Stimulated activated CD4-positive, alpha-beta T cell treated with anti-CD3 and anti-CD28 coated beads, Interleukin-15, amount 100 ng/mL, for 48 hours (primary cell): ENCODE measurements at places on chromosomes 1 and 21.

GRCh38 chr1:7745783-7746182, 25.3 kb upstream of the VAMP3 start:
- DNase-seq, result no peak

- DNase-seq, result no peak
Measured at GRCh38 chr1:109392788-109393616, 4.7 kb downstream of the SORT1 start.

DNA sequence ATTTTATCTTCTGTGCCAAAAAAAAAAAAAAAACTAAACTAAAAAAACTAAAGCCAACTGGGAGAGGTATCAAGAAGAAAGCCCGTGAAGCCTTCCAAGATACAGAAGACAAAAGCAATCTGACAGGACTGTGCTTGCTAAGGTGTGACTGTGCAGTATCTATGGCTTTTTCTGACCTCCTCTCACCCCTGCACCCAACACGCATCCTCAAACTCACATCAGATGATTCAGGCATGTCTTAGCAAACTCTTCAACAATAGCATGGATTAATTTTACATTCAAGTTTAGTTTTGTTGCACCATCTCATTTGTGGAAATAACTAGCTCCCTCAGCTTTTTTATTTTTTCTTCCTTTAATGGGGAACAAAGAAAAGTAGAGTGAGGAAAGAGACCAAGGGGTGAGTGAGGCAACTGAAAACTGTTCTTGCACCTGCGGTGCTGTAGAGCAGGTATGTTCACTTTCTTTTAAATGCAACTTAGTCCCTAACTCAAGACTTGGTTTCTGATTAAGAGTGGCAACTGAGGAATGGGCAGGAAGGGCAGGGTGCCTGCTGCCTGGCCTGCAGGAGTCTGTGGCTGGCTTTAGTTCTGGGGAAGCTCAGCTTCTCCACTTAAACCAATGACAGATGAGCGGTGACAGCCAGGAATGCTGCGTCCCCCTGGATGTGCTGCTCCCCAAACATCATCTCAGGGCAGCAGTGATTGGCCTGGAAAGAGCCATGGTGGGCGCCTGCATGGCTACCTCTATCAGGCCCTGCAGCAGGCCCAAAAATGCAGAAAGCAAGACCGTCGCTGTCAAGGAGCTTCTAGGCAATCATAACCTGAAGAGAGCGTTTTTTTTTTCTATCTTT, 71.3 kb upstream of the LRRC8B start:
- DNase-seq, result no peak

GRCh38 chr1:91673613-91674012, 173.0 kb downstream of the CDC7 start:
- DNase-seq, result no peak

- no peak for DNase-seq
Measured at GRCh38 chr1:162166917-162167615, 97.6 kb downstream of the NOS1AP start.

- DNase-seq, result no peak
Measured at GRCh38 chr1:87902830-87903229, 574.1 kb downstream of the LMO4 start.

DNA sequence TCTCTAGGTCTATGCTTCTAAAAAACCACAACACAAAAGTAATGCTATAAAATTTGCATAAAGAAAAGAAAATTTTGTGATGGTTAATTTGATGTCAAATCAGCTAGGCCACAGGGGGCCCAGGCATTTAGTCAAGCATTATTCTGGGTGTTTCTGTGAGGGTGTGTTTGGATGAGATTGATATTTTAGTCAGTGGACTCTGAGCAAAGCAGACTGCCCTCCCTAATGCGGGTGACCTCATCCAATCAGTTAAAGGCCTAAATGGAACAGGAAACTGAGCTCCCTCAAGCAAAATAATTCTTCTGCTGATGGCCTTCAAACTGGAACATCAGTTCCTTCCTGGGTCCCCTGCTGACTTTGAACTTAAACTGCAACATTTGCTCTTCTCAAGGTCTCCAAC, 358.0 kb downstream of the DSCAM start:
- DNase-seq, result no peak

DNA sequence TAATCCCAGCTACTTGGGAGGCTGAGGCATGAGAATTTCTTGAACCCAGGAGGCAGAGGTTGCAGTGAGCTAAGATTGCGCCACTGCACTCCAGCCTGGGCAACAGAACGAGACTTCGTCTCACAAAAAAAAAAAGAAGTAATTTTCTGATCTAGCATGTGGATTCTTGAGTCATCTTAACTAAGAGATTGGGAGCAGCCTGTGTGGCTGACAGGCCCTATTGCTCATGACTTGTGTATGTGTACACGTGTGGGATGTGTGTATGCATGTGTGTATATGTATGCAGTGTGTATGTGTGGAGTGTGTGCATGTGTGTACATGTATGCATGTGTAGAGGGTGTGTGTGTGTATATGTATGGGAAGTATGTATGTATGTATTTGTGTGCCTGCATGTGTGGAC, 29.5 kb downstream of the DOP1B start:
- DNase-seq, result no peak

DNA sequence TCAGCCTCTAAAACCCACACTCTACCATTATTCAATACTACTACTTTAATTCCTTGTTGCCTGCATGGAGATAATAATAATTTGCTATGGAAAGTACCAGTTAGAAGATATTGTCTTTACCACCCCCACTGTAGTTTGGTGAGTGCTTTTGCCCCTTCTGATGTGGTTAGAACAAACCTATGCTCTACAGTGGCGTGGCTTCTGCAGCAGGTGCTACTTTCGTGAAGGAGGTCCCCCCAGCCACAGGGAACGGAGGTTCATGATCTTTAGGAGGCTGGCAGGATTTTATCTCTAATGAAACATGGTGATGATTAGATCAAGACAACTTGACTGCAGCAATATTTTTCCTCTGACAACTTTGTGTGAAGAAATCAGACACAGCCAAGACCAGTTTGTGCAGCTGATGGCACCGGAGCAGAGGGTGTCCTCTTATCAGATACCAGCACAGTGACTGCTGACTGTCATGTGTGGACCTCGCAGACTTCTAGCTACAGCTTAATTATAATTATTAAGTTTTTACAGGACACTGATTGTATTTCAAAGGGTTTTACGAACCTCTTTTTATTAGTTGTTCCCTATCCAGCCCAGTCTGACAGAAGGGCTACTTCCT, 10.7 kb upstream of the TCHH start:
- DNase-seq, result no peak

DNA sequence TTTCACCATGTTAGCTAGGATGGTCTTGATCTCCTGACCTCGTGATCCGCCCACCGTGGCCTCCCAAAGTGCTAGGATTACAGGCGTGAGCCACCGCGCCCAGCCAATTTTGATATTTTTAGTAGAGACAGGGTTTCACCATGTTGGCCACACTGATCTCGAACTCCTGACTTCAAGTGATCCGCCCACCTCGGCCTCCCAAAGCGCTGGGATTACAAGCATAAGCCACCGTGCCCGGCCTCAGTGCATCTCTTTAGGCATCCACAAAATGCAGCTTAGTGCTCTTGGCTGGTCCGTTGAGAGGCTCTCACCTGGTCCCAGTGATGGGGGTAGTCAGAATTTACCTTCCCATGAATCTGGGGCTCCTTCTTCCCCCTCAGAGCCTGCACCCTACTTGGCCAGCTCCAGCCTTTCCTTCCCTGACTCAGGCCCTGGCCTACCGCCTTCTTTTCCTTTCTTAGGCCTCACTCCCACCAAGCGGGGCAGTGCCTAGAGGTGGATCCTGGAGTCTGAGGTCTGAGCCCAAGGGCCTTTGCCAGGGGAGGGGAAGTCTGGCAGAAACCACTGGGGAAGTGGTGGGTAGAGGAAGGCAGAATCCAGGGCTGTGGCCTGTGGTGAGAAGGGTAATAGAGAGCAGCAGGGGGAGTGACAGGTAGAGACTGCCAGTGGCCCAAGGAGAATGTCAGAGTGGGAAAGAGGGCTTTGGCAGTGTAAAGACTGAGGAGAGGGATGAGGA, 3.7 kb downstream of the LENEP start:
- DNase-seq, result no peak

- DNase-seq, result no peak
Measured at GRCh38 chr1:60841116-60842046, 241.0 kb upstream of the NFIA start.

DNA sequence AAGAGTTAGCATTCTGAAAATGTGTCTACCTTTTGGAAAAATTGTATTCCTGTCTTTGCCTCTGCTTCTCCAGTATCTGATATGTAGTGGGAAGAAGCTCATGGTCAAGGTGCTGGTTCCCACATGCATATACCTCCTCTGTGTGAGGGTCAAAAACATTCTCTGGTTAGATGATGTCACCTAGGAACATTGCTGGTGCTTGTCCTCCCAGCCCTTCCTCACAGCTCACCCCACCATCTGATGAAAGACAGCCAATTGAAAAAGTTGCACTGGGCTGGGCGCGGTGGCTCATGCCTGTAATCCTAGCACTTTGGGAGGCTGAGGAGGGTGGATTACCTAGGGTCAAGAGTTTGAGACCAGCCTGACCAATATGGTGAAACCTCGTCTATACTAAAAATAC, 154.4 kb downstream of the NR5A2 start:
- DNase-seq, result no peak

DNA sequence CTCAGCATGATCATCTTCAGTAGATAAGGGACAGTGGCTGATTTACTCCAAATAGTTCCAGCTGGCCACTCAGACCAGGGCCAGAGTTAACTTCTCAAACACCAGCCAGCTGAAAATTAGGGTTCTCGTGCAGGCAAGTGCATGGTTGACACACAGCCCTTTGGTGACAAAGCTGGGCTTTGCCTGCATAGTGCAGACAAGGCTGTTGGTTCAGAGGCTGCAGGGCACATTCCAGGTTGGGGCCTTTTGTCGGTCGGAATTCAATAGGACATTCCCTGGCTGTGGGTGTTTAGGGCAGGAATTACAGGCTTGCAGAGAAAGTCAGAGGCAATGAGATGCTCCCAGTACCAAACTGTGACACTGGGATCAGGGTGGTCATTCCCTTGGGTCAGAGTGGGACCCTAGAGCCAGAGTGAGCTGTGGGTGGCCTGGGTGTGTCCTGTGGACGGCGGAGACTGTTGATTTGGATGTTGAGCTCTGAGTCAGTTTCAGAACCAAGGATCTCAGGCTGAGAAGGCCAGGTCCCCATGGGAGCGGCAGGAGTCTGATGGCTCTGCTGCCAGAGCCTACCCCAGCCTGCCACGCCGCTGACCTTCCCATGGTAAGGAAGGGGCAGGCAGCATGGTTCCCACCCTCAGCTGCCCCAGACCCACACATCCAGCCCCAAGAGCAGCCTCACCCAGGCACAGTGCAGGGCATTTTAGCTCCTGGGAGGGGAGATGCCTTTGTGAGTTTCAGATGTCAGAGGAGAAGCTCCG, 56.2 kb downstream of the STUM start:
- no peak for DNase-seq

DNA sequence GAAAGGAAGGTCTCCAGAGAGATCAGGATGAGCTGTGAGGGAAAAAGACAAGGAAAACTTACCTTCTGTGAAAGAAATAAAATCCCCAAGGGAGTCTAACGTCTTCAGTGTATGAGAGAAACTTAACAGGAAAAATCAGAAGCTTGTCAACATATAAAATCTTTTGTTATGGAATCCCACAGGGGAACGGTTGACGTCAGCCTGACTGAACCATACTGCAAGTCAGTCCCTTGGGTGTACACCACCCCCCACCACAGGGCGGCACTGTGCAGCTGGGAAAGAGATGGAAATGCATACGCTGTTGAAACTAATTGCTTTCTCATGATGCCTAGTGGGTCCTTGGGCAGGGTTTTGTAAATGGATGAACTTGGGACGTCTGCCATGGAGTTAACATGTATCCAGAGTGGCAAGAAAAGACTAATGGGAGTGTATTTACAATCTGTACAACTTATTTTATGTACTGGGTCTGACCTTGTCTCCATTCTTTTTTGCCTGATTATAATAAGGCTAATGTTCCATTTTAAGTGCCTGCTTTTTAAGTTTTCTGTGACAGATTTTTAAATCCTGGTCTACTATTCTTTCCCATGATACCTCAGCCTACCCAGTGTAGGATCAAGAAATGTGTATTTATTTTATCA, 22.7 kb downstream of the UTP25 start:
- peak; percentile 9 for DNase-seq

- no peak for DNase-seq
Measured at GRCh38 chr1:22709891-22710700, 543 bp upstream of the EPHB2 start.

DNA sequence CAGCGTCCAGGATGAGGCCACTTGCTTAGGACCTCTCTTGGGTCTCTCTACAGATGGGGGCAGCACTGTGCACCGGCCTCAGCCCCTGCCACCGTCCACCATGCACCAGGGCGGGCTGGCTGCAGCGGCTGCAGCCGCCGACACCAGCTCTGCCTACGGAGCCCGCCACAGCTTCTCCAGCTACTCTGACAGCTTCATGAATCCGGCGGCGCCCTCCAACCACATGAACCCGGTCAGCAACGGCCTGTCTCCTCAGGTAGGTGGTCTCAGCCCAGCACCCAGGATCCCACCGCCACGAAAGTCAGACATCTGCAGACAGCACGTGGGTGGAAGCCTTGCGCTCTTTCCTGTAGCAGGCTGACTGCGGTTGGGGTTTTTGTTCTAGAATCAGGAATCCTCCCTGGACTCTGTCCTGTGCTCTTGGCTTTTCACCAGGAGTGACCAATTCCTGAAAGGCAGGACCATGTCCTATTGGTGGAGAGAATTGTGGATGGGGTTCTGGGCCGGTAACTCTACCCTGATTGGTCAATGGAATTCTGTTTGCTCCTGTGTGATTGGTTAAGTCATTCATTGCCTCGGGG, 72.5 kb downstream of the PAX7 start:
- no peak for DNase-seq

- no peak for DNase-seq
Measured at GRCh38 chr1:218425647-218426342, 80.7 kb downstream of the TGFB2 start.

DNA sequence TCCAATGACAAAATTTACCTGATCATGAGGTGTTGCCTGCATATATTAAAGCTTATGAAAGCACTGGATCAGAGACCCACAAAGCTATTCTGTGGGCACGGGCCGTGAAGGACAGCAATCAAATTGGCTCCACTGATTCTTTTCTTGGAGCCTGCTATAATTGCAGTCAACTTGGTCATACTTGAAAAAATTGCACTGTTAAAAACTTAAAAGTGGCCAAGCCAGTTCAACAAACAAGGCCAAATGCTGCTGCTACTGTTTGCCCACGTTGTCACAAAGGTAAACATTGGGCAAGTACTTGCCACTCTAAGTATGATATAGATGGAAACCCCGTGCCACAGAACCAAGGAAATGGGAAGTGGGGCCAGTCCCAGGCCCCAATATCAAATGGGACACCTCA, 37.8 kb downstream of the CYP4A11 start:
- DNase-seq, result no peak

- no peak for DNase-seq
Measured at GRCh38 chr21:38989745-38990423, 184.2 kb downstream of the ETS2 start.

DNA sequence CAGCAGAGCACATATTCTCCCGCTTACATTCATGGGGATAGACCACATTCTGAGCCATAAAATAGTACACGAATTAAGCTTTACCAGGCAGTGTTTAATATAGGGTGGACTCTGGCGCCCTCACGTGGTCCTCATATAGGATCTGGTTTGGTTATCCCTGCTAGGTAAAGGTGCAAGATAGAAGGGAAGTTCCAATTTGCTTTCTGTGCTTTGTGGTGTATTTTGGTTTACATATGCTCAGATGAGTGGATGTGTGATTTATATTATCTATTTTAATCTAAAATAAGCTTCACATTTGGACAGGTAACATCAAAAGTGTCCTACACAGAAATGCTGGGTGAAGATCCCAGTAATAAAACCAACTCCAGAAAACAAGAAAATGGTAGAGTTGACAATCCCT, 3.6 kb downstream of the CR1 start:
- peak; percentile 18 for DNase-seq
